ENCODE measurements at places on chromosomes 2 and 18.

DNA sequence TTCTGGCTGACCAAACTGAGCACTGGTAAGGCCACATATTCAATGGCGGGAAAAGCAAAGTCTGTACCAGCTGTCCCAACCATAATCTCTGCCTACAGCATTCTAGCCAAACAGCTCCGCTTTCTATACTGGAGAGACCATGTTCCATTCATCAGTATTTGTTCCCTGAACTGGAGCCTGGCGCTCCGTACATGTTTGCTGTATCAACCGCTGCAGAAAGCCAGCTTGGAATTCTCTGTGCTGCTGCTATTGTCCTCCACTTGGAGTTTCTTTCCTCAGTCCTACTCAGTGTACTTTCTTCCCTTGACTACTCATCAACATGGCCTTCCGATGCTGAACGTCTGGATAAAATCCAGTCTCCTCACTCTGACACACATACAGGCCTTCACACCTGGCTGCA is 1.9 kb downstream of the COA5 start:
- DNase-seq = no peak

DNA sequence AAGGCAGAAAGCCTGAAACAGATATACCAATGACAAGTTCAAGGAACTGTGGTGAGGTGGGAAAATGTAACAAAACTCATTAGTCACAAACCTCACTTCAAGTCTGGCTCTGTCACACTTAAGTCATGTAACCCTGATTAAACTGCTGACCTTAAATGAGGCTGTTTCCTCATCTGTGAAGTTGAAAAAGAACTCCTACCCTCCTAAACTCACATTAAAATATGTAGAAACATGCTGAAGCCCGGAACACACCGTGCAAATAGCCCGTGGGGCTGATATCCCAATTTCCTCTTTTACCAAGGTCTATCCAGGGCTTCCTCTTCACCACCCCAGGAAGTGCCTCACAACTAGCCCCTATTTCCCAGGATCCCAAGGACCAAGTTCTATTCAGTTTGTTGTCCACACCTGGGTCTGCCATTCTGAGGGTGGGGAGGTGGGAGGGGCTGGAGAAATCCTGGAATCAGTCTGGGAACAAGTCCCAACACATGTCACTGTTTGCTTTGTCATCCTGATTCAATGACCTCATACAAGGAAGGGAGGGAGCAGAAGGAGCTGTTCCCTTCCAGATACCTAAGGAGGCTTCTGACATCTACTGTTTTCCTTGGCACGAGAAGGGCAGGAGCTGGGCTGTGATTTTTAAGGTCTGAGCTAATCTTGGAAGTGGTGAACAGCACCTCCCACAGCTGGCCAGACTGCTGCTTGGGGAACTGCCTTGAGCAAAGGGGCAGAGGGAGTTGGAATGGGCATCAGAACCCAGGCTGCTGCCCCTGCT is 42.3 kb downstream of the SLC4A1AP start:
- no peak for DNase-seq

GRCh38 chr18:79583426-79583825 is 96.2 kb upstream of the CTDP1 start:
- no peak for DNase-seq

DNA sequence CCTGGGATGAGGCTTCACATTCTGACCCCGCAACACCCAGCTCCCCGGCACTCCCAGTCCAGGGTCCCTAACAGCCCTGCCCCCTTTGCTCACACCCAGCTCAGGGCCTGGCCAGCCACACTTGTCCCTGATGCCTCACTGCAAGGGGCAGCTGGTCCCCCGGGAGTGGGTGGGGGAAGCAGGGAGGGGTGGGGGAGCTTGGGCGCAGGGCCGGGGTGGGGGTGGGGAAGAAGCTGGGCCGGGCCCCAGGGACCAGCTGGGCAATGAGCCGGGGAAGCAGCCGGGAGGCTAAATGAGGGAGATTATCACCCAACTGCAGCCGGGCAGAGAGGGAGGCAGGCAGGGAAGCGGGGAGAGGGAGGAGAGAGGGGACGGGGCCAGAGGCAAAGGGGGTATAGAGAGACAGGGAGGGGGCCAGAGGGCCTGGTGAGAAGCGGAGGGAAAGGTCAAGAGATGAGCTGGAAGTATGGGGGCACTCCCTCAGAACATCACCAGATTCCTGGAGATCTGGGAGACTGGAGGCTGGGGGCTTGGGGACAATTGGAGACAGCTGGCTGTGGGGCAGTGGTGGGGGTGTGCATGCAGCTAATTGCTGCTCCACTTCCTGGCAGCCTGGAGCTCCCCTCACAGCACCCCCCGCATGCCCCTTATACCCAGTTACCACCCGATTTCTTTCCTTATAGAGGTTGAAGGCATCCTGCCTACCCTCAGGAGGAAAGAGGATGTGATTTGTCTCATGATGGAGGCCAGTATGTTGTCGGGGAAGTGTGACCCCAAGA is 2.5 kb upstream of the ASIC4 start:
- DNase-seq = no peak

DNA sequence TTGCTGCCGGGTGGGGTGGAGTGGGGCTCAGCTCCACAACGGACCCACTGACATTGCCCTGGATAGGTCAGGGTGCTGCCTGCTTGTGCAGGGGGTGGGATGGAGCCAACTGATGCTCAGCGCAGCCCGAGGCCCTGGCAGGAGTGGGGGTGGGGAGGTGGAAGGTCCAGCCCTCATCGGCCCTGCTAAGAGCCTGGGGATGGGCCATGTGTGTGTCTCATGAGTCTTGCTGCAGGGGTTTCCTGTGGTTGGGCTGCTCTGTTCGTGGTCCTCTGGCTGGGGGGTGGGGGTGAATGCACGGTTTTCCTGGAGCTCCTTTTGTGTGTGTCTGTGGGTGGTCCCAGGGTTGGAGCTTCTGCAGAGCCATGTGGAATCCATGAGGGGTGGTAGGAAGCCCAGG is 39.4 kb upstream of the GALR1 start:
- DNase-seq = no peak

DNA sequence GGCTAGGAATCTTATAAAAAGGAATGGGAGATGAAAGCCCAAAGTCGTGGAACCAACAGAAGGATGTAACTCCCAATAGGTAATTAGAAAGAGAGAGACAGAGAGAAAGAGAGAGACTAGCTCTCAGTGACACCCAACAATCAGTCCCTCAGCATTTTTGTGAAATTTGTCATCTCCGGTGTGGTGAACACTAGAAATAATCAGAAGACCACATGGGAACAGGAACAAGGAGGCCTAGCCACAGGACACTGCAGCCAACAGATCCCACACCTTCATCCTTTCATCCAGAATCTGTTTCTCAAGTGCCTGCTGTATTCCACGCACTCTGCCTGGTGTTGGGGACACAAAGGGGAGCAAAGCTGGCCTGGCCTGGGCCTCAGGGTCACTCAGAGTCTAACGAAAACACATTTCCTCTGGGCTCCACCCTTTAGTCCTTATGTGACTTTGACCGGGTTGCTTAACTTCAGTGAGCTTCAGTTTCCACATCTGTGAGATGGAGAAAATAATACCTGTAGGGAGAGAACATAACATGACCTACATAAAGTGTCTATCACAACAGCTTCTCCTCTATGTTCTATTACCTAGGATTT is 53.1 kb downstream of the EHD3 start:
- no peak for DNase-seq

- no peak for DNase-seq
Observed at GRCh38 chr2:1754046-1754445, 9.7 kb upstream of the PXDN start.

GRCh38 chr2:149661844-149662243 is 74.3 kb upstream of the MMADHC start:
- DNase-seq = no peak

GRCh38 chr18:26556573-26556972 is 8.2 kb upstream of the KCTD1 start:
- no peak for DNase-seq

DNA sequence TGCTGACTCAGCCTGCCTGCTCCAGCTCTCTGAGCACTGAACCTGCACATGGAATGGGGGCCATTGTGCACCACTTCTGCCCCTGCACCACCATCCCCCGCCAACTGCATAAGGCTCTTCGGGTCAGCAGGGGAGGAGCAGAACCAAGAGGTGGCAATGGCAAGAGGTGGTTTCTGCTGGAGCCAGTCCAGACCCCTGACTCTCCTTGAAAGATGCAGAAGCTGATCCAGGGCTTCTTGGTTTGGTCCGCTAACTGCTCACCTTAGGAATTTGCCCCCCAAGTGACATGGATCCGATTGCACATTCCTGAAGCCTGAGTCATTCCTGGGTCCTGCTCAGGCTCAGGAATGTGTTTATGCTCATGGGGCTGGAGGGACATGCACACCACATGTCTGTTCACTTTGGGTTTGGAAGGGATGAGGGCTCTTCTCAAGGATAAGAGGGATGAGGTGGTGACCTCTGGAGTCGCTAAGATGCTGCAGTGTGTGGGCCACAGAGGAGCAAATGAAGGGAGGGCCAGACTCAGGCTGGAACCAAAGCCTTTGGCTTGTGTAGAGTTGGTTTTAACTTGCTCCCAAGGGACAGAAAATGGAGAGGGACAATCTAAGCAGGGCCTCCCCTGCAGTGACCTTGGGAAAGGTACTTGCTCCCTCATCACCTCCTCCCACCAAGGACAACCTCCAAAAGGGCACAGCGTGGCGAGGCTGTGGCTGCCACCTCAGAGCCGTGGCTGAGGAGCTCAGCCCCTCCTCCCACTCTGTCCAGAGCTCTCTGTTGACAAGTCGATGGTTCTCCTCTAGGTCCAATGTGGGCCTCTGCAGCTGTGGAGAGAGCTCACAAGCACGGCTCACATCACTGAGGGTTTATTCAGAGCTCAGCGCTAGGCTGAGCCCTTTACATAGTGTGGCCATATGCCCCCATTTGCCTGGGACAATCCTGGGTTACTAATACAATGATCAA is 66.2 kb downstream of the HS1BP3 start:
- no peak for DNase-seq

DNA sequence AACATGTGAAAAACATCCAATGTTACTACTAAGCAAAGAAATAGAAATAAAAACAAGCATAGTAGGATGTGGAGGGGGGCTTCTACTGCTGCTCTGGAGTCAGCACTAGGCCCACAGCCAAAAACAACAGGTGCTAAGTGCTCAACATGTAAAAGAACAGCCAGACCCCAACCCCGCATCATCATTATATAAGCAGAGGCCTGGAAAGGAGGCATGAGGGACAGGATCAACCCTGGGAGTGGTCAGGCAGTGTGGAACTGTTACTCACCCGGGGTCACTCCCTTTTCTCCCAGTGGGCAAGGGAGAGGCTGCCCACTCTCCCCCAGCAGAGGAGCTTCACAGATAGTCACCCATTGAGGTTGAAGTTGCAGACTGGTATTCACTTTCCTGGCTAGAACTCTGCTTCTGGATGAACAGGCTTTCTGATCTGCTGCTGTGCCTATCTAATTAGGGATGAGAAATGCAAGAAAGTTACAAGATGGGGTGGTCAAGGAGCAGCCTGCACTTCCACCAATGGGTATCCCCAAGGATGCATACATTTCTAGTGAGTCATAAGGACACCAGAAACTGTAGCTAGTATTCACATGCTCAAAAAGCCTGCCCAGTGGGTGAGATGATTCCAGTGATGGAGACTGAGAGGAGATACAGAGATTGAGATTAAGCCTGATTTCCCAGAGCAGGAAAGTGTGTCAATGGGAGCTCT is 480.1 kb upstream of the TCF4 start:
- DNase-seq = no peak

DNA sequence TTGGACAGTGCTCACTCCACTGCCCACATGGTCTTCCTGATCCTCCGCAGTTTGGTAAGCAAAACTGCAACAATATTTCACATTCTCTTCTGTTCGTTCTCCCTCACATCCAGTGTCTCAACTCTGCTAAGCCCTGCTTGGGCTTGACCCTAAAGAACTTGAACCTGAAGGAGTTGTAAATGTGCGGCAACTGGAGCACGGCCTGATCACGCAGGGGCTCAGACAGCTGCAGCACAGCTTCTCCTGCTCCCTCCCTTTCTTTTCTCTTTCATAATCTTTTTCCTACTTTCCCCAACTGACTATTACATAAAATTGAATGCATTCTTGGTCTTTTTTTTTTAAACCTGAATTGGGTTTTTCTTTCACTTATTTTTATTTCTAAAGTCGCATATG is 10.2 kb downstream of the CYRIA start:
- DNase-seq = no peak

DNA sequence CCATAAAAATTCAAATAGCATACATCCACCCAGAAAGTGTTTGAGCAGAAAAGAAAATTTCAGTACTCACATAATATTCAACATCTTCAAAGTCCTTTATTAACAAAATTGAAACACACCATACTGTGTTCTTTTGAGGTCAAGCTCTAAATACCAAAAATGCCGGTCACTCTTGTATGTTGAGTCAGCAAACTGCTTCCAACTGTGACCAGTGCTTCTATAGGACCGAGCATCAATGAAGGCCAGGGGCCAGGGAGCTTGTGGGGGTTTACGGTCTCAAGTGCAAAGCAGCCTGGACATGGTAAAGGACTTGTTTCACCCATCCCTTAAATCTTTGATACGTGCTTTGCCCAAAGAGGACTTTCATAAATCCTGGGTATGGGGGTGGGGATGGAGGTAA is 112.7 kb upstream of the REV1 start:
- DNase-seq = no peak

GRCh38 chr2:29450596-29451222 is 335.5 kb downstream of the CLIP4 start:
- DNase-seq = no peak

DNA sequence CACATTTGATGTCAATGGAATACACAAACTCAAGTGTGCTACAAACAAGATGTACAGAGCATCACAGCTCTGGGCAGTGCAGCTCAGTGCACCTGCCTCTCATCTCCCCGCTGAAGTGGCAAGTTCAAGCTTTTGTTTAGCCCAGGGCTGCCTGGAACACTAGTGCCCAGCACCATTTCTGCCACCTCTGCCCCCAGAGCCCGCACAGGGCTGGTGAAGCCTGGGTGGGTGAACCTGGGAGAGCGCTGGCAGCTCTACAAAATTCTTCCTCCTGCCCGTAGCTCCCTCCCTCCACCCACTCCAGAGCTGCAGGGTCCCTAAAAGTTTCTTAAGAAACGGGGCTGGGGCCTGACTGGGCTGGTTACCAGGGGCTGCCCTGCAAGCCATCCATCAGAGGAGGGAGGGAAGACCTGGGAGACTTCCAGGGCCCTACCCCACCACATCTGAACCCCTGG is 1.5 kb downstream of the HES6 start:
- no peak for DNase-seq

GRCh38 chr2:229873123-229873581 is 48.7 kb downstream of the TRIP12 start:
- no peak for DNase-seq

- DNase-seq = no peak
Observed at GRCh38 chr2:236945431-236946016, 140.2 kb upstream of the COPS8 start.

Measured in activated gamma-delta T cell treated with Interleukin-2 at 50 U/mL for 16 hours (primary cell).